Activated T-cell treated with anti-CD3 and anti-CD28 coated beads for 1 hour (primary cell): ENCODE measurements at places on chromosomes 1 and 21.
A peak's percentile ranks its signal among the peaks of the same experiment; 100 is the strongest.

- DNase-seq: no peak
Measured at GRCh38 chr1:227170361-227171166, 147.7 kb downstream of the CDC42BPA start.

DNA sequence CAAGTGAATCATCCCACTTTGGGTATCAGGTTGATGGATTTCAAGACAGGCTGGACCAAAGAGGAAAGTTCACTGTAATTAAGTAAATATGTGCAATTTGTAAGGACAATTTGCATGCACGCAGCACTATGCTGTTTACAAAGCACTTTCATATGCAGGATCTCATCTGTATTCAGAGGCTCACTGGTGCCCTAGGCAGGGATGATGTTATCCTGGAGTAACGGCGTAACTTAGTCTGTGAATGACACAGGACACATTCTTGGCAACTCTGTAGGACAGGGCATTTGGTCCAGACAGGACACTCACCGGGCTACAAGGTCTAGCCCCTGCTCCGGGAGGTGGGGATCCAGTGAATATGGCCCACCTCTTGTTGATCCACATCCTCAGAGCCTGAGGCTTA lies 365.4 kb upstream of the DUSP10 start:
- no peak for DNase-seq

DNA sequence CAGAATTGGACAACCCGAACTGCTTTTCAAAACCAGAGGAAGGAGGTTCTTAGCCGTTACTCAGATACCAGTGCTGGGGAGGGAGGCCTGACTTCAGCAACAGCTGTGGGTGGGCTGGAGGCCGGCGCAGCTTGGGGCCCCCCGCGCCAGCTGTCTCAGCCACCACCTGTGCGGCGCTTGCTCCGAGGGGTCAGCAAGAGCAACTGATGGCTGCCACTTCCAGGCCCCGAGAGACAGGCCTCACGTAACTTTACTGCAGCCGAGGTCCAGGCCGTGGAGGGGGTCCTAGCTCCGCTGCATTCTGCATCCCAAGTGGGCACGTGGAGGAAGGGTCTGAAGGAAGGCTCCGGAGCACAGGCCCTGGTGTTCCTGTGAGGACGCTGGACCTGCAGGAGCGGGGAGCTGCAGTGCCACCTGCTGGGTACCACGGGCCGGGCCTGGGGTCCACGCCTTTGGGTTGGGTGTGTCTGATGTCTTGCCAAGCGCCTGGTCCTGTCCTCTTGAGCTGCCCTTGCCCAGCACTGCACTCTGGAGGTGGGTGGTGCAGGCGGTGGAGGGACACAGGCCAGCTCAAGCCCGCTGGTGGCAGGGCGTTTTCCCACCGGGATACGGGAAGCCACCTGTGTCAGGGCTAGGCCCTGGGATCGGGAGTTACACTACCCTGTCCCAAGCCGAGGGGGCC lies 9.8 kb downstream of the THAP3 start:
- peak; percentile 28 for DNase-seq

- no peak for DNase-seq
Measured at GRCh38 chr21:37742532-37742931, 173.7 kb downstream of the KCNJ6 start.

DNA sequence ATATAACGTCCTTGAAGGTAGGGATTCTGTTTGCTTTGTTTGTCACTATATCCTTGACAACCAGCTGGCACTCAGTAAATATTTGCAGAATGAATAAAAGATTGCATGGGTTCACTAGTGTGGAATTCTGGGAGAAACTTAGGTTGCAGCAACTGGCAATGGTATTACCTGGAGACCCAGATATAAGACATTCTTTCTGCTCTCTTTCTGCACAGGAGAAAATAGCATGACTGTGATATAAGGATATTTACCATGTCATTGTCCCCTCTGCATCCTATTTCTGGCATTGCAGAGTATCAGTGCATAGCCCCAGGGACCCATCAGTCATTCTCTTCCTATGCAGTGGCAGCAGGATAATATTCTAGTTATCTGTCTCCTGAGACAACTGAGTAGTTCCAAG lies 308.9 kb upstream of the LRRC7 start:
- DNase-seq: no peak

DNA sequence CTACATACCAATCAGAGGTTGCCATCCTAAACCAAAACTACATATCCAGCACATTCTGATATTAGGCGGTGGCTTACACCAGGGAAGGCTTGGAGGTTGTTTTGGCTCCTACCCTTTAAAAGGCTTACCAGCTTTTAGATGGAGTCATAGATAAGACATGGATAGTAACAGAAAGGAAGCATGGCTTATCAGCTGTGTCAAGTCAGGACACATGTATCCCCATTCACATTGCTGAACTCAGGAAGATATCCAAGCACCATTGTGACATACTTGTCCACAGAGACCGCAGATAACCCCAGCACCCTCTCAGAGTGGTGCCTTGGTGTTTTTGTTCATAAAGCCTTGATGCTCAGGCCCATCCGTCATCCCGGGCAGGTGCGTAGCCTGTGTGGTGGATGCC lies 39.7 kb downstream of the ADARB1 start:
- no peak for DNase-seq

DNA sequence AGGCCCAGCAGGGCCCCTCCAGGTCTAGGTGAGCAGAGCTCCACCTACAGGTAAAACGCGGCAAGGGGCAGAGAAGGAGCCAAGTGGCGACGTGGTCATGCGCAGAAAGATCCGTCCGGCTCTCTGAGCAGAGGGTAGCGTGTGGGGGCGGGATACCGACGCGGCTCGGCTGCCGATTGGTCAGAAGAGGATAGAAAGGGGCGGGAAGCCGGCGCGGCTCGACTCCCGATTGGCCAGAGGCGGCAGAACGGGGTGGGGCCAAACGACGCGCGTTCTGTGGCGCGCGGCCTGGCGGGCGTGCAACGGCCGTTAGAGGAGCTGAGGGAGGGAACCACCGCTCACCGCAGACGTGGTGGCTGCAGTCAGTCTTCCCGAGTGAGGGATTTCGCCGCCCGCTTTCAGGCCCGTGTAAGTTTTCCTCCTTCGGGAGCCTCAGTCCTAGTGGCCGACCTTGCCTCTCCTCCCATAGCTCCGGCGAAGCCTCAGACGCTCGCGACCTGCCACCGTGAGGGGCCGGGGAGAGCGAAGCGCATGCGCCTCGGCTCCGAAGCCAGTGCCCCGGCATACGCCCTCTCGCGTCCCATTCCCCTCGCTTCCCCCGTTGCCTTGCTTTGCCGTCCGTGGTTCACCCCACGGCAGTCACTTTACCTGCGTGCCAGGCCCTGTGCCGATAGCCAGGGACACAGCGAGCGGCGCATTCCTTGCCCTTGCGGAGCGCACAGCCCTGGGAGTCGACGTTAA lies at the start of gene CEP85:
Gene CEP85 (plus strand): TSS at position 298 of the 741 bp plus-strand sequence. CDS start 5,584 bp downstream, outside the sequence.
- peak; percentile 96 for DNase-seq

GRCh38 chr1:15598436-15598835 lies 13.6 kb upstream of the AGMAT start:
- no peak for DNase-seq

DNA sequence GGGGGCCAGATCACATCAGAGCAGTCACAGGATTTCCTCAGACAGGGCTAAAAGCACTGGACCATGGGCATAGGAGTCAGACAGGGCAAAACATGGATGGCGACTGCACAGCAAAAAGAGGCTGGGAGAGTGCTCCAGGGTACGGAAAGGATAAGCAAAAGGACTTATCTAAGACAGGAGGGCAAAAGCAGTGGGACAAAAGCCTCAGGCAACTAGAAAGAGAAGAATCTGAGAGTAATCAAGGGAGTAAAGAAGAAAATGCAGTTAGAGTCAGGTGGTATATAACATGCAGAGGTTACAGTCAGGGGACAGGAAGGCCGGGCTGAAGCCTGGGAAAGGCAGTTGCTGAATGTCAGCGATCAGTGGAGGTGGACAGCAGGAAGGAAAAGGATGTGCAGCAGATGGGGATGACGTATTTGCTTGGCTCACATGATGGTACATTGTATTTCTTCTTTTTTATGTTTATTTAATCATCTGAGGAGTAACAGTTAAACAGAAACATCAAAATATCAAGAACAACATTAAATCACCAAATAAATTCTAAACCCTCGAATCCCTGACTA lies 63.1 kb upstream of the CNN3 start:
- no peak for DNase-seq

GRCh38 chr1:198370996-198371395 lies 169.5 kb downstream of the ATP6V1G3 start:
- DNase-seq: no peak

DNA sequence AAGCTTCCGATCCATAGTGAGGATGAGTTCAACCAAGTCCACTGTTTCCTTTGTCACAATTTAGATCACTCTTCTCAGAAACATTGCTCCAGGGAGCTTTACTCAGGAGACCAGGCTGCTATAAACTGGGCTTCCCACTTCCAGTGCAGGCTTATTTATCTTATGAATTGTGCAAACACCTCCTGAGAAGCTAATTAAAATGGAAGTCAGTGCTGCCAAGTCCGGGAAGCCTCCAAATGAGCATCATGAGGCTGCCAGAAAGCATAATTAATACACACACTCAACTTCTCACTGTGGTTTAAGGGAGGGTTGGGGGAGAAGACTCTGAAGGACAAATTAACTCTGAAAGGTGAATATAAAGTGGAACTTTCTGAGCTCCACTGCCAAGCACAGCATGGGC lies 145.0 kb upstream of the SGIP1 start:
- DNase-seq: no peak

DNA sequence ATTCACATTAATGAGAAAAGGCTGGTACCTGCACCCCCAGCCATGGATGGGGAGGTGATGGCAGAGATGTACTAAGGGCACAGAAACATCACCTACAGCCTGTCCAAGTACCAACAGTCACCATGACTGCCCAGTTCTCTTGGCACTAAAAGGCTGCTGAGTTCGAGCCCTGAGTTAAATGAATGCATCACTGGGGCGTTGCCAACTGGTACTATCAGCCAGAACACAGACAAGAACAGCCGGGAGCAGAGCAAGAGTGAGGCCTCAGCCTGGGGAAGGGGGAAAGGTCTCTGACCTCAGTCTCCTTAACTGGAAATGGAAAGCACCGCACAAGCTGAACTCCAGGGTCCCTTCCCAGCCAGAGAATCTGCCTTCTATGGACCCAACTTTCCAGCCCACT lies 60.5 kb downstream of the GLIS1 start:
- no peak for DNase-seq

GRCh38 chr21:46356494-46357334 lies 32.8 kb downstream of the PCNT start:
- DNase-seq: no peak

DNA sequence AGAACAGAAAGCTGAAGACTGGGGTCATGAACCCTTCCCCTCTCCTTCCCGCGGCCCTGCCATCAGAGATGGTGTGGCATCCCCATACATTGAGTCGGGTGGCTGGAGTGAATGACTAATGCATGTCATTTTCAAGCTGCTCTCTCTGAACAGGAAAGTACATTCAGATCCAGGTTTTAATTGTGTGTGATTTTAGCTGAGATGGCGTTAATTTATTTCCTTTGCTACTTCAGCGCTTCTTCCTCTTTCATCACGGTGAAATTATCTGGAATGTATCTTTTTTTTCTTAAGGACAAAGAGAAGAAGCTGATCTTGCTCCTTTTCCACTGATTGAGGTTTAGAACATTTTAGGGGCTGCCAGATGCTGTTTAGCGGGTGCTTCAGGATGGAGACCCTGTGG lies 8.6 kb upstream of the LRRN2 start:
- DNase-seq: no peak

DNA sequence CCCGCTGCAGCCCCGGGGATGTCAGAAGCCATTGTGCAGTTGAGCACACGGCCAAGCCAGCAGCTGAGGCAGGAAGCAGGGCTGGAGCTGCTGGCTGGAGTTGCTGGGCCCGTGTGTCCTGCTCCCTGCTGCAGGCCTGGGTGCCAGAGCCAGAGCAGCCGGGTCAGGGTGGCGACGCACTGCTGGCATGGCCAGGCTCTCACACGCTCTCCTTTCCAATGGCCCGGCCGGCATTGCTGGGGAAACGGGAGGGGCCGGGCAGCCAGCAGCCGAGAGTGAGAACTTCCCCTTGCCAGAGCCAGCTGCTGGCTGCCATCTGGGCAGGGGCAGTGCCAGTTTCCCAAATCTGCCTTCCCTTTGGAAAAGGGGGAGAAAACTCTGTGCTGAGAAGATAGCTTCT lies 82.4 kb upstream of the PROX1 start:
- no peak for DNase-seq
